GM12878 (cell line): ENCODE measurements at places on chromosomes 6 and 20.

DNA sequence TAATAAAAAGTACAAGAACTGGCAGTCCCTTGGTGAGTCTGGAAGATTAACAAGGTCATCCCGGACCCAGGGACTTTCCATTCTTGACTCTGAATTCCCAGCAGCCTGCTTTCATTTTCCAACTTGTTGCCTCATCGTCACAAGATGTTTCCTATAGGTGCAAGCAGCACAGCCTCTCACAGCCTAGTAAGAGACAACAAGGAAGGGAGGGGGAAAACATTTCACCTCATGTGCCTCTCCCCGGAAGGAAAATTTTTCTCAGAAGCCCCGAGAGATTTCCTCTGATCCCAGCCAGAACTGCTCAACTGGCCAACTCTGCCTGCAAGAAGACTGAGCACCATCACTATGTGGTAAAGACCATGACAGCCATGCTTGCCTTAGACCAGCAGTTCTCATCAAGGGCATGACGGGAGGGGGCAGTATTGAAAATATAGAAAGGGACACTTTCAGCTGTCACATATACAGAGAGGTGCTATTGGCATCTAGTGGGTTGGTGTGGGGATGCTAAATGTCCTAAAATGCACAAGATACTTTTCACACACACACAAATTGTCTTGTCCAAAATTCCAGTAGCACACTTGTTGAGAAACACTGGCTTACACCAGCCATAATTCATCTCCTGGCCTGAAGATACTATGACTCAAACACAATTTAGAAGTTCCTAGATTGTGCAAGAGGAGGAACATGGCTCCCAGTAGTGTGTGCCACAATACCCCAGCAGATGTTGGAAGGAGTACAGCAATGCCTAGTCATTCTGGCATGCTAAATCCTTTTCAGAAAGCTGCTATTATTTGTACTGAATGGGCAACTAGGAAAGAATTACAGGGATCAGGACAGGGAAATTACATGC lies 10.8 kb upstream of the WTAP start:
- no peak for DNase-seq

DNA sequence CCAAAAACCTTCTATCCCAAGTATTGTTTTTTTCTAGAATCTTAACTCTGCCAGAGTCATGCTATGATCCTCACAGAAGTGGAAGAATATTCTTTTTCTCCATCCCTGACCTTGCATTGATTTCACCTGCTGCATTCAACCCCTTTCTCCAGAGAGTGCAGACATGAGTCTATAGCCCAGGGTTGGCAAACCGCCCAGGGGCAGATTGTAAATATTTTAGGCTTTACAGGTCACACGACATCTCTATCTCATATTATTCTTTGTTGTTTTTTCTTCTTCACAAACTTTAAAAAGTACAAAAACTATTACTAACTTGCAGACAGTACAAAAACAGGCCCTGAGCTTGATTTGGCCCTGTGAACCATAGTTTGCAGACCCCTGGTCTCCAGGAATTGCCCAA lies 112.1 kb upstream of the ASF1A start:
- DNase-seq, result no peak

GRCh38 chr6:161744211-161745067 lies 470.6 kb upstream of the AGPAT4 start:
- no peak for DNase-seq

DNA sequence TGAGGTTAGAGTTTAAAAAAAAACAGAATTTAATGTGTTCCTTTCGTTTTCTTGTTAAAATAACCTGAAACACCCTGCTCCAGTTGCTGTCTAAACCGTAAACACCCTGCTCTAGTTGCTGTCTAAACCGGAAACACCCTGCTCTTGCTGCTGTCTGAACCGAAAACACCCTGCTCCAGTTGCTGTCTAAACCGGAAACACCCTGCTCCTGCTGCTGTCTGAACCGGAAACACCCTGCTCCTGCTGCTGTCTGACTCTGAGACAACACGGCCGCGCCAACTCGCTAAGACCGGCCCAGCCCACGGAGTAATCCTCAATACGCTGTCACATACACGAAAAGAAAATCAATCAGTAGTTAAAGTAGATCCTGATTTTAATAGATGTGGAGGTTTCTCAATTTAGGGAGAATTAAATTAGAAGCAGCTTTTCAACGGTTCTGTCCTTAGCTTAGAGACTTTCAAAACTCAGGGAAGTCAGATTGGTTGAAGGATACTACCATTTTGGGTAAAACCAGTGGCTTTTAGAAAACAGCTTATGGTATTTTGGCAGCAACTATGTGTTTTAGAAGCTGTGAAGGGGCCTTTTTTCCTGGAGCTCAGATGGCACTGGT lies 98.3 kb downstream of the RAMACL start:
- DNase-seq, result peak; percentile 80
